ENCODE measurements at places on chromosomes 11 and 22.

GRCh38 chr11:95241681-95242081 is 10.7 kb upstream of the SESN3 start:
- no peak for DNase-seq

GRCh38 chr11:68962527-68963250 is 18.1 kb downstream of the MRGPRD start:
- DNase-seq, result no peak

- no peak for DNase-seq
Measured at GRCh38 chr11:26801601-26802000, 79.7 kb upstream of the SLC5A12 start.

- no peak for DNase-seq
Measured at GRCh38 chr11:125449565-125449964, 46.5 kb downstream of the FEZ1 start.

DNA sequence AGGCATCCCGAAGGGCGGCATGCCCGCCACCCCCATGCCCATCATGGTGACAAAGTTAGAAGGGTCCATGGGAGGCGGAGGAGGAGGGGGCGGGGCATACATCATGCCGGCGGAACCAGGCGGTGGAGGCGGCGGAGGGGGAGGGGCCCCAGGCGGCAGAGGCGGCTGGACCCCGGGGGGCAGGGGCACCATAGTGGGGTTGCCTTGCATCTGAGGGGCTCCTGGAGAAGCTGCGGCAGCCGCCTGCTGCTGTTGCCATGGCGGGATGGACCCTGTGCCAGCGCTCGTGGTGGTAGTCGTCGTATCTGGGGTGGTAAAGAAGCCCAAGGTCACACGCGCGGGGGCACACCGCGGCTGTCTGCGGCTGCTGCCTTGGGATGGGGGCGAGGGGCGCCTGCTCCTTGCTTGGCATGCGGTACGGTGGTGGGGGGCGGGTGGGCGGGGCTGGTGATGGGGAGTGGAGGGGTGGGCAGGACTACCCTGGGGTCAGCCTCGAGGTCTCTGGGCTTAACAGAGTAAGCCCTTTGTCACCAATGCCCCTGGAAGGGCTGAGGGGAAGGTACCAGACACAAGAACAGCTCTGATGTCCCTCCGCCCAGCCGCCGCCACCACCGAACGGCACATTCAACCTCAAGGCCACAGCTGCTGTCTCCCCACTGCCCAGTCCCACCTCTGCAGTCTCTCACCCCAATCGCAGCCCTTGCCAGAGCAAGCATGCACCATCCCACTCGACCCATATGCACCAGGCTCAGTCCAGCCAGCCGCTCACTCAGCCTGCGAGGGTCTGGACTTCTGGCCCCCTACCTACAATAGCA is 6.3 kb upstream of the PYGM start:
- no peak for DNase-seq

GRCh38 chr11:44709966-44710365 is 16.8 kb upstream of the TSPAN18 start:
- DNase-seq, result no peak

GRCh38 chr11:1087279-1087960 is 12.7 kb downstream of the MUC2 start:
- no peak for DNase-seq

DNA sequence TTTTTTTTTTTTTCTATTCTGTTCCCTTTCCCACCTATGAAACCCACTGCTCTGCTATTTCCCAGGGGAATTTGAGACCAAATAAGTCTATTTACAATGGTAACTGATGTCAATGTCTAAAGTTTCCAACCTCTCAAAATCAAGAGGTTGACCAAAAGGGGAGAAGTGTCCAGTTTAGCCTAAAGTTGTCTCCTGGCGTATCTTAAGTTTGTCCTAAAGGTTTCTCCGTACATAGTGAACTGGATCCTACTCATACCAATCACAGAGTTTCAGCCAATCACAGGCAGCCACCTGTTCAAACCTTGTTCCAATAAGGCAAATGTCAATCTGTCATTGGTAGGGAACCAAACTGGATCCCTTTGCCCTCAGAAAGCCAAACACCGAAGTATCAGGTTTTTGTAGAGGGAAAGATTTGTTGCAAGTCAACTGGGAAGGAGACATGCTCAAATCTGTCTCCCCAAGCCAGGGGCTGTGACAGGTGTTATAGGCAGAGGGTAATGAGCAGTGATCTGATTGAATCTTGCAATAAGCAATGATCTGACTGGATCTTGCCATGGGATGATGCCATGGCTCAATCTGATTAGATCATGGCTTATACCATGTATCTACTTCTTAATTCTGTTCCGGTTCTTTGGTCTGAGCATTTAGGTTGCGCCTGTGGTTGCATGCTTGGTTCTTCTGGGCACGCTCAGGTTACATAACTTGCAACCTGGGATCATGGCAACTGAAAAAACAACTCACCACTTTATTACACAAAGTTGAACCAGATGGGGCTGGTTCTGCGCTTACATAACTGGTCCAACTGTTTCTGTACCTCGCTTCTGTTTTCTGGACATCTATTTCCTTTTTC is 1.1 kb upstream of the VPS37C start:
- DNase-seq, result peak; percentile 68

Data from NCI-H146 (cell line).